NCI-H1436 (cell line): ENCODE measurements at places on chromosomes 5 and 9.

DNA sequence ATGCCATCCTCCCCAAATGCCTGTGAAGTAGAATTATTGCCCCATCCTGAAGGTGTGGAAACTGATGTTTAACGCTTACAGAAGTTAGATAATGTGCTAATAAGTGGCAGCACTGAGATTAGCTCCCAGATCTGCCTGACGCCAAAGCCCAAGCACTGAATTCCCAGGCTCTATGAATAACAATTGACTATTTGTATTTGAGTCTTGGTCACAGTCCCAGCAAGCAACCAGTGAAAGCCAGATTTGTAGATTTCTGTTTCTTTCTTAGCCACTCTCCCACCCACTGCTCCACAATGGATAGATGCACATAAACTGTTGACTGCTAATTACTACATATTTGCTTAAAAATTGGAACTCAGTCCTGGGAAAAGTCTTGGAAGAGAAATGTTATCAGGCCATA lies 34.4 kb downstream of the FAM240B start:
- DNase-seq, result no peak

- DNase-seq, result no peak
These were observed 185.3 kb downstream of the MAPKAP1 start for GRCh38 chr9:125521462-125522327.

DNA sequence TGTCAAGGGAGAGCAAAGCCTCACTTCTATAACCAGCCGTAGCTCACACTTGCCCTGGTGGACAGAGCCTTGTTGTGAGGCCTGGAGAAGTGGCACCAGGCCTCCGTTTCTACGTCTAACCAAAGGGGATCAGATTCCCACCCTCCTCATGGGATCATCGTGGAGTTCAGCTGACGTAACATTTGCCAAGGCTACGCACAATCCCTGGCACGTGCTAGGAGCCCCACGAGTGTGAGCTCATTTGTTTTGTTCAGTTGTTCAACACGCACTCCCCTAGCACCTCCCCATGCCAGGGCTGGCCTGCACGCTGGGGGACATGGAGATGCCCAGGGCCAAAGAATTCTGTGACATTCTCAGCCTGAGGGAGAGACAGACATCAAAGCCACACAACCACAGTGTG lies 23.1 kb downstream of the ADGRD2 start:
- no peak for DNase-seq

DNA sequence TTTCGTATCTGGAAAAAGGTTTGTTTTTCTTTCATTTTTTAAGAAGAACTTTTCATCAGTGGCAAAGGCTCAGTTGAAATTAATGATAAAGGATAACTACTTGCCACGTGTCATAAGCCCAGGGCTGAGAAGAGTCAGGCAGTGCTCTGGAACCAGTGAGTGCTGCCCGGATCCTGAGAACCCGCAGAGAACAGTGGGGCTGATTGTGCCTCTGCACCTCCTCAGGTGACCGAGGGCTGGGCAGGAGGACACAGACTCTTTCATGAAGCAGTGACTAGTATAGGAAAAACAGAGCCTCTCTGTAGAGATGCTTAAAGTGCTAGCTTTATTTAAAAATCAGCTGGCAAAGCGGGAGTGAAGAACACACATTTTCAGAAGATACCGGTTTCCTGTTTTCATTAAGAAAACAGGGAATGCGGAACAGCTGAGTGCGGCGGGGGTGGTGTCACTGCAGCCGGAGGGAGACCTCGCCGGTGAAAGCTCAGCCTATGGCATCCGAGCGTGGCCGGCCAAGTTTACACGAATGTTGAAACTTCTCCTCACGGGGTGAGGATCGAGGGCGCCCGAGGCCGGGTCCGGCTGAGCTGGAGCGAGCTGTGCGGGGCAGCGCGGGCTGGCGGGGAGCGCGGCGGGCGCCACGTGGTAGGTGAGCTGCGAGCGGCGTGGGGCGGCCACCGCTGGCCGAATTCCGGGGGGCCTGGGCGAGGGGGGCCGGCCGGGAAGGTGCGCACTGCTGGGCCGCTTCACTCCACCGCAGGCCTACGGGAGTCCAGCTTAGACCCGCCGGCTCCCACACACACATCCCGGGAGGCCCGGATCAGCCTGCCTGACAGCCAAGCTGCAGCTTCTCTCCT lies 134.7 kb upstream of the DMRT1 start:
- DNase-seq, result no peak

GRCh38 chr5:118290204-118290603 lies 698.1 kb downstream of the DTWD2 start:
- no peak for DNase-seq

DNA sequence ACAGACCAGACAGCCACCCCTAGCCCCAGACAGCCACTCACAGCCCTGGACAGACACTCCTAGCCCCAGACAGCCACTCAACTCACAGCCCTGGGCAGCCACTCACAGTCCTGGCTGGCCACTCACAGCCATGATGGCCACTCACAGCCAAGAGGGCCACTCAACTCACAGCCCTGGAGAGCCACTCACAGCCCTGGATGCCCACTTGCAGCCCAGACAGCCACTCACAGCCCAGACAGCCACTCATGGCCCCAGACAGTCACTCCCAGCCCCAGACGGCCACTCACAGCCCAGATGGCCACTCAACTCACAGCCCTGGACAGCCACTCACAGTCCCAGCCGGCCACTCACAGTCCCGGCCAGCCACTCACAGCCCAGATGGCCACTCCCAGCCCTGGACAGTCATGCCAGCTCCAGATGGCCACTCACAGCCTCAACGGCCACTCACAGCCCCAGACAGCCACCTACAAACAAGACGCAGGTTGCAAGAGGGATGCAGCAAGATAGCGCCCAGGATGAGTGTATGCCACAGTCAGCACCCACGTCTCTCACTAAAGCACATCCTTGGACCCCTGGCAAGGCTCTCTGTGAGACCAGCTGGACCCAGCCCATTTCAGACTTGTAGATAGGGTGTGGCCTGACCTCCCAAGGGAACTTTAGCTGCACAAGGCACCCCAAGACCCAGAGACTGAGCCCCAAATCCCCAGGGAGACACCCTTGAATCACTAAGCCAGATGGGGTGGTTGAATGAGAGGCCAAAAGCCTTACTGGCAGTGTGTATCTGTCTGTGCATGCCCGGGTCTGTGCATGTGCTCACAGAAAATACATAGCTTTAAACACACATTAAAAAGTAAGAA lies 22.4 kb downstream of the ZDHHC11B start:
- DNase-seq, result no peak

GRCh38 chr9:79745752-79746336 lies 174.1 kb downstream of the TLE4 start:
- DNase-seq, result no peak

DNA sequence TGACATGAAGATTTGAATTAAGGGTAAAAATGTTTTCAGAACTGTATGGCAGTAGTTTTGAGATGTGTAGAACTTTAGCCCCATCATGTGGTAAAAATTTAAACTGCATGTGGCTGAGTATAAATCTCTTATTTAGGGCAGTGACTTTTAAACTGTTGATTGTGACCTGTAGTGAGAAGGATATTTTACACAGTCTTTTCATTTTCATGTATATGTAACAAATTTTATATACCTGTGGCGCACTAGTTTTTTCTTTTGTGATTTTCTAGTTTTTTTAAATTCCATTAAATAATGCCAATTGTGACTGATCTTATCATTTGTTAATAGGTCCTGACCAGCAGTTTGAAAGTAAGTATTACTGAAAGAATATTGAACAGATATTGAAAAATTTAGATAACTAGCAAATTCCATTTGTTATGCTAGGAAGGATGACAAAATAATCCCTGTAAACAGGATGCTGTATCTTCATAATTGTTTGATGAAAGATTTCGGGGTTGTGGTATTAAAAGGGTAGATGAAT lies 47.2 kb downstream of the GPBP1 start:
- peak; percentile 54 for DNase-seq

GRCh38 chr9:107761307-107761706 lies 271.7 kb upstream of the KLF4 start:
- no peak for DNase-seq
